Stimulated activated naive B cell treated with anti-CD40 and anti-IgM and Interleukin-4, amounts not matched to agents 10 μg/mL and 1 μg/mL and 100 μg/mL, for 72 hours (primary cell): ENCODE measurements at places on chromosomes 1 and 21.

- no peak overlapping the region for H3K4me3 ChIP-seq
- DNase-seq = no peak
- peaks cover 41% of the 10 kb centered on the region for H3K36me3 ChIP-seq
- no peaks in the 10 kb centered on the region for H3K27me3 ChIP-seq
- H3K27ac ChIP-seq = no peak overlapping the region
Observed at GRCh38 chr1:235697508-235697907, 47.9 kb upstream of the GNG4 start.

- no peaks in the 10 kb centered on the region for H3K36me3 ChIP-seq
- H3K4me1 ChIP-seq = no peaks in the 10 kb centered on the region
- no peak for DNase-seq
- no peak overlapping the region for H3K27ac ChIP-seq
Observed at GRCh38 chr1:46076343-46076742, 56.1 kb downstream of the PIK3R3 start.

DNA sequence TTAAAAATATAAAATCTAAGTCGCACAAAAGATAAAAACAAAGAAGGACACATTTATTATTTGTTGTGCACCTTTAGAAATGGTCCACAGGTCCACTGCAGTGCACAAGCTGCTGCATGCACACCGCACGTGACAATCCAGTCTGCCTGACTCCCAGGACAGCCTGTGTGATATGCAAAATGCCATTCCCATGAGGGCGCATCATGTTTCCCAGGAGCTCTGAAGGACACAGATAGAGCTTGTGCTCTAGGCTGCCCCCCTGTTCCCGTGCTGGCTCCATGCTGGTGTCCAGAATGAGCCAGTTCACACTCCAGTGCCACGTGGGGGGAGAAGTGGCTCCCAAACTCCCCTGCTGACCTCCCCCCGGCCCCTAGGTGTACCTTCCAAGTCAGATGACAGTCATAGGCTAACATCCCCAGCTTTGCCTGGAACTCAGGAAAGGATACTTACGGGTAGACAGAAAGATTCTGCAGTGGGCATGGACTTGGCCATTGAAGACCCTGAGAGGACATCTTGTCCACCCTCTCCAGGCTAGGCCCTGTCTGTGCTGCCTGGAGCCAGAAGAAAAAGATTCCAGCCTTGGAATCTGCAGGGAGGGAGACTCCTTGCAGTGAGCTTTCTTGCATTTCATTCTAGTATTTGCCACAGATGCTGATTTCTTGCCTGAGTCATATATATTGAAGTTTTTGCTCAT lies 26.3 kb downstream of the RAB7B start:
- no peak for DNase-seq
- H3K4me3 ChIP-seq = no peak overlapping the region
- H3K36me3 ChIP-seq = no peaks in the 10 kb centered on the region

- H3K4me3 ChIP-seq = no peak overlapping the region
- H3K4me1 ChIP-seq = no peaks in the 10 kb centered on the region
- no peak overlapping the region for H3K27ac ChIP-seq
Observed at GRCh38 chr1:221274373-221274772, 395.1 kb downstream of the HLX start.

DNA sequence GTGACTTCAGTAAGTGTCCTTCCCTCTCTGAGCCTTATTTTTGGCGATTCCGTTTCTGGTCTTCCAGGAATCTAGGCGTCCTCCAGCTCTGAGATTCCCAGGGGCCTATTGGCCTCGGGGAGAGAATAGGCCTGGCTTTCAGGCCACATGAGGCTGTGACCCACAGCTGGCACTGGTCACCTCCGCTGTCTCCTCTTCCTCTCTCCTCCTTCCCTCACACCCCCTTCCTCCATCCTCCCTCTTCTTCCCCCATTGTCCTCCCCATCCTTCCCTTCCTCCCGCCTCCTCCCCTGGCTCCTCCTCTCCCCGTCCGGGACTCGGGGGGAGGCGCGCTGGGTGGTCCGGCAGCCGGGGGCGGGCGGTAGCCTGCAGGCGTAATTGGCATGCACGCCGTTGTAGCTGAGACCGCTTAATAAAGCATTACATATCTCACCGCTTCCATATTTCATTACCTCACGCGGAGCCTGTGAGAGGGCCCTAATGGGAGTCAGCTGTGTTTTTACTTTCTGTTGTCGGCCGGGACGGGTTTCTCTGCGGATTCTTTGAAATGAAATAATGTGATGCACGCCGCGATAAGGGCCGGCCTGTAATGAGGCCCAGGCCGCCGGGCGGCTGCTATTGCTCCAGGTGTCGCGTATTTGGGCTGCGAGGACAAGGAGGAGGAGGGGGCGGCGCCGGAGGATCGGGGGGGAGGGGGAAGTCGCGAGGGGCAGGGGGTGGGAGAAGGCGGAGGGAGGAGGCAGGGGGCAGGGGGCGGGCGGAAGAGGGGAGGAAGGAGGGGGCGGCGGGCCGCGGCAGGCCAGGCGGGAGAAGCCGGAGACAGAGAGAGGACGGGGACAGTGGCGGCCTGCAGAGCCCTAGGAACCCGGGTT lies 95.3 kb downstream of the FOXD2 start:
- H3K4me3 ChIP-seq = peak overlapping the region; percentile 86
- DNase-seq = no peak
- peaks cover 52% of the 10 kb centered on the region for H3K27me3 ChIP-seq
- H3K27ac ChIP-seq = peak overlapping the region; percentile 62

DNA sequence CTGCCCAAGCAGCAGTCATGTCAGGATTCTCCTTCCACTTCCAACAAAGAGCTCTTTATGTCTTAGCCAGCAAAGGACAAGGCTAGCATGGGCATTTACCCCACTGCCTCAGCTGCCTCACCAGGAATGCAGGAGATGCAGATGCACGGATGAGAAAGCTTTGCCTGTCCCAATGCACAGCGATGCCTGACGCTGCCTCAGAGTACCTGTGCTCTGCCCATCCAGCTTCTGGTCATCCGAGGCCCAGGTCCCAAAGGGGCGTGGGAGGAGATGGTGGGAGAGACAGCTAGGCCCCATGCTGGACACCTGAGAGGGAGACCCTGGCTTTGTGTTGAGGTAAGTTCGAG lies 59.0 kb downstream of the IRF2BP2 start:
- no peaks in the 10 kb centered on the region for H3K36me3 ChIP-seq
- no peak overlapping the region for H3K27ac ChIP-seq

DNA sequence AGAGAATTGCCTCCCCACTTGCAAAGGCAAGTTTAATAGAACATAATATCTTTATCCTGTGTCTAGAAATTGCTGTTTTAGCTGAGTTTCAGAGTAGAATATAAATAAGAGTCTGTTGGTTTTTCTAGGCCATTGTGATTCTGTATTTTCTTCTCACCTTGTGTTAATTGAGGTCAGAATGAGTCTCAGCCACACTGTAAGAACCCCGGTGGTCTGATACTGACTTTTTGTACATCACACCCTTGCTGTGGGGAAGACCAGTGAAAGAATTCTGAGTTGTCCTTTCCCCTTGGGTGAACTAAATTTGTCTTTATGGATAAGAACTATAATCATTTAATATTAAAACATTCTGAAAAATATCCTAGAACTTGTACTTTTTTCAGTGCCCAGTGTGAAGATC lies 6.8 kb downstream of the HIPK1 start:
- peaks cover 37% of the 10 kb centered on the region for H3K4me1 ChIP-seq
- H3K27me3 ChIP-seq = no peaks in the 10 kb centered on the region
- DNase-seq = no peak

DNA sequence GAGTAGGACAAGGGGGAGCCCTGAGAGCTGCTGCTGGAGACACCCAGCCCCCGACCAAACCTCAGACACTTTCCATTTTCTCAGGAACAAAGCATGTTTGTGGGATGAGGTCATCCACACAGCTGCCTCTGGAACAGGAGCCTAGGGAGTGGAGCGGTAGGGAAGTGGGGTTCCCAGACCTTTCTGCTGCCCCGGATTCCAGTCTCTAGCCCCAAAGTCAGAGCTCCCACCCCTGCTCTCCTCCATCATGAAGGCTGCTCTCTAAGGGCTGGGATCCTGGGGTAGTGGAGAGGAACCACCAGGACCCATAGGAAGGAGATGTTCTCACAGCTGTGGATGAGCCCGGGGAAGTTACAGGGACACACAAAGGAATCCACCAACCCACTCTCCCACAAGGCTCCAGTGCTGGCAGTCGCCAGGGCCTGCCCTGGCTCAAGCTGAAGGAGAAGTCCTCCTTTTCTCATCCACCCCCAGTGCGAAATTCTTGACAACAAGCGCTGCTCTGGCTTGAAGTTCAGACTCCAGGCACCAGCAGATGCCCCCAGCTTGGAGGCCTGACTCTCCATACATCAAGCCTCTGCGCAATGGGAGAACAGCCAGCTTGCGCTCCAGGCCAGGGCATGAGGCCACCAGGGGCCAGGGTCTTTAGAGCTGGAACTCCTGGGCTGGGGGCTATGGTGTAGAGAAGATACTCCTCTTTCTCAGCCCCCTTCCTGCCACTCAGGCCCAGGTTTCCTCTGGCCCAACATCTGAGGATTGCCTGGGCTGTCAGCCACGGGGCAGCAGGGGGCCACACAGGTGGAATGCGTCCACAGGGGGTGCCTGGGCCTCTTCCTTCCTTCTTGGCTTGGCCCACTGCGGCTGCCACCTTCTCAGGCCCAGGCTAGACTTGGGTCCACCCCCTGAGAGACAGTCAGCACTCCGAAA lies 4.5 kb downstream of the FHL3 start:
- peaks cover 13% of the 10 kb centered on the region for H3K27me3 ChIP-seq
- DNase-seq = no peak
- no peak overlapping the region for H3K4me3 ChIP-seq
- H3K4me1 ChIP-seq = peaks cover 51% of the 10 kb centered on the region
- no peak overlapping the region for H3K27ac ChIP-seq

DNA sequence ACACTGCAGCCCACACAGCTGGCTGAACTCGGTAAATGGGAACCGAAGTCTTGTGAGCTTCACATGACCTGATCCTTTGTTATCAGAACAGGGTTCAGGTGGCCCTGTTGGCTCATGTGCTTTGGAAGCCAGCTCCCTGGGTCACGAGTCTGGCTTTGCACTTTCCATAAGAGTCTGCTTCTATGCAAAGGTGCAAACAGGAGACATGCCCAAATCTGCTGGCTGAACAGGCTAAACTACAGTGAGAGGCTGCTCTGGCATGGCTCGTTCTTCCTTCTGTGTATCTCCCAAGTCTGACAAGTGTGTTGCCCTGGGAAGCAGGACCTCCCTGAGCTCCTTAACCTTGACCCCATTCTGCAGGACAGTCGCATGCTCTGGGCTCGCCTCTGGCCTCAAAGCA lies 549.6 kb downstream of the KIF26B start:
- H3K4me1 ChIP-seq = peaks cover 6% of the 10 kb centered on the region
- no peak for DNase-seq
- H3K27me3 ChIP-seq = no peaks in the 10 kb centered on the region
- peaks cover 5% of the 10 kb centered on the region for H3K36me3 ChIP-seq
- no peak overlapping the region for H3K4me3 ChIP-seq

DNA sequence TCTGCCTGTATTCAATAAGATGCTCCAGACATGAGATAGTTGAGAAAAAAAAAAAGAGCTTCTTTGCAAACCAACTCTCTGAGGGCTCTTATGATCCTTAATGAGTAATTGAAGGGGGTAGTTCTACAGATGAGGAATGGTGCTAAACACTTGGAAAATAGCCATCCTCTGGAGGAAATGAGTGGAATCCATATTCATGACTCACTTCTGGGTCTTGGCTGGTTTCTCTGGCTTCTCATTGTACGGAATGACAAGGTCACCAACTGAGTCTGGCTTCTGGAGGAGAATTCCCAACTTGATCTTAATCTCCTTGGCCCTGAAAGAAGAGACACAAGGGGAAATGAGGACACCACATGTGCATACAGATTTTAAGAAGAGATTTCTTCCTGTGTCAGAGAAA lies 34.7 kb downstream of the RGS5 start:
- peaks cover 2% of the 10 kb centered on the region for H3K4me1 ChIP-seq
- H3K27ac ChIP-seq = no peak overlapping the region
- peaks cover 2% of the 10 kb centered on the region for H3K36me3 ChIP-seq
- DNase-seq = no peak

DNA sequence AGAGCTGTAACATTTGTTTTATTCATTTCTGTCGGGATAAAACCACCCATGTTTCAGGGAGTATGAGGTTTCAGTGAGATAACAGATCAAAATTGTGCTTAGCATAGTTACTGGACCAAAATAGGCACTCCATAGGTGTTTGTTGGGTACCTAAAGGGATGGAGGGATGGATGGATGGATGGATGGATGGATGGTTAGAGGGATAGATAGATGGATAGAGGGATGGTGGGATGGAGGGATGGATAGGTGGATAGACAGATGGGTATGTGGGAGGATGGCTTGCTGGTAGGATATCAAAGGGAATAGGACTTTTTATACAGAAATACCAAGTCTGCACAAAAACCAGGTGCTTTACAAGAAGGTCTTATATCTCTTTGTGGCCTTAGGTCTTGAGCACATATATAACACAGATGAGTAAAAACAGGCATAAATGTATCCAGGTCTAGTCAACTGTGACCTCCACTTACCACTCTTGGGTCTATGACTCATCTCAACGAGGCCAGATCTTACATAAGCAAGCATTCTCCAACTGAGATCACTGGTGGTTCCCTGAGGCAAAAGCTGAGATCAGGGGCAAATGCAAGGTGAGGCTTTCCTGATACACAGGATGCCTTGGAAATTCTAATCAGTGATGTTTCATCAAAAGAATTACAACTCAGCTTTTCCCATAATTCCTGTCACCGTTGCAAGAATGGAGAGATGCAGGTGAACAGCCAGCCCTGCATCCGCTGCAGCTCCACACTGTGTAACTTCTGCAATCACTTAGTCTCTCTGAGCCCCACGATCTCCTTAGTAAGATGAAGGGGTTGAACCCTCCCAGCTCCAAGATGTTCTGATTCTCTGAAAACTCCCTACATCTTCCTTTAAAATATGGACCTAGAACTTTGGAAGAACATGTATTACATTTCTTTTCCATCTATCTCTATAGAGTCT lies 32.0 kb downstream of the PTAFR start:
- peaks cover 2% of the 10 kb centered on the region for H3K27me3 ChIP-seq
- peak overlapping the region; percentile 42 for H3K4me3 ChIP-seq
- peak overlapping the region; percentile 42 for H3K27ac ChIP-seq
- H3K36me3 ChIP-seq = no peaks in the 10 kb centered on the region

GRCh38 chr1:60584371-60584770 lies 498.0 kb upstream of the NFIA start:
- no peaks in the 10 kb centered on the region for H3K36me3 ChIP-seq
- H3K27ac ChIP-seq = no peak overlapping the region
- DNase-seq = no peak

GRCh38 chr1:51790385-51790784 lies 88.1 kb downstream of the NRDC start:
- no peak for DNase-seq
- peaks cover 33% of the 10 kb centered on the region for H3K36me3 ChIP-seq
- no peak overlapping the region for H3K4me3 ChIP-seq
- no peaks in the 10 kb centered on the region for H3K4me1 ChIP-seq
- peak overlapping the region; percentile 69 for H3K27ac ChIP-seq
- H3K27me3 ChIP-seq = no peaks in the 10 kb centered on the region

- peaks cover 5% of the 10 kb centered on the region for H3K4me1 ChIP-seq
- no peak overlapping the region for H3K4me3 ChIP-seq
- H3K27ac ChIP-seq = no peak overlapping the region
- peaks cover 11% of the 10 kb centered on the region for H3K27me3 ChIP-seq
- no peak for DNase-seq
- no peaks in the 10 kb centered on the region for H3K36me3 ChIP-seq
Observed at GRCh38 chr1:4801192-4801924, 146.9 kb downstream of the AJAP1 start.

- peaks cover 6% of the 10 kb centered on the region for H3K36me3 ChIP-seq
- H3K27me3 ChIP-seq = no peaks in the 10 kb centered on the region
- DNase-seq = no peak
- H3K27ac ChIP-seq = no peak overlapping the region
Observed at GRCh38 chr1:10663678-10664035, 132.8 kb downstream of the CASZ1 start.

GRCh38 chr1:8992936-8993687 lies 33.1 kb downstream of the SLC2A7 start:
- no peak overlapping the region for H3K4me3 ChIP-seq
- peaks cover 2% of the 10 kb centered on the region for H3K4me1 ChIP-seq
- H3K27me3 ChIP-seq = peaks cover 9% of the 10 kb centered on the region
- no peak for DNase-seq
